ENCODE measurements at places on chromosomes 16 and 17. TPM values are rescaled to one million over a fixed set of nuclear protein-coding genes. Genes with fewer than 3 reads are reported as not detected.

The ITGB4 gene
- 46.6 TPM for total RNA-seq

The TMEM204 gene
- total RNA-seq = 36.5 TPM

The SLFN14 gene
- total RNA-seq = not detected

- DNase-seq = peak; percentile 90
These were observed 4.5 kb upstream of the TMEM92 start for GRCh38 chr17:50269477-50270434.

- DNase-seq = no peak
These were observed 108.5 kb downstream of the NLK start for GRCh38 chr17:28151001-28151400.

- no peak for DNase-seq
These were observed at the start of gene SPN for GRCh38 chr16:29663016-29663806. Gene SPN (plus strand): TSS chr16:29663247. CDS start chr16:29663729, 482 bp downstream.

- no peak for DNase-seq
These were observed 45.4 kb downstream of the HNF1B start for GRCh38 chr17:37699285-37699973.

- DNase-seq = no peak
These were observed 106.3 kb upstream of the ZNF267 start for GRCh38 chr16:31767267-31767666.

The NAA60 gene
- total RNA-seq = 28.3 TPM

The TBC1D3G gene
- total RNA-seq = not detected

All from posterior vena cava (tissue), 2 donors.